ENCODE measurements at places on chromosomes 4 and X. TPM values are rescaled to one million over a fixed set of nuclear protein-coding genes. Genes with fewer than 3 reads are reported as not detected.

The XKRX gene
- 1.2 TPM for total RNA-seq

The IL2RG gene
- total RNA-seq, result not detected

GRCh38 chrX:54921427-54922021, 900 bp downstream of the TRO start:
- peak; percentile 25 for DNase-seq

GRCh38 chr4:130044788-130045531, 949.0 kb downstream of the C4orf33 start:
- no peak for DNase-seq

The STATH gene
- total RNA-seq, result not detected

The ART3 gene
- total RNA-seq, result 0.63 TPM

- DNase-seq, result no peak
Measured at GRCh38 chr4:7507381-7507780, 72.7 kb upstream of the PSAPL1 start.

GRCh38 chr4:36233567-36234266, 10.6 kb downstream of the ARAP2 start:
- DNase-seq, result no peak

DNA sequence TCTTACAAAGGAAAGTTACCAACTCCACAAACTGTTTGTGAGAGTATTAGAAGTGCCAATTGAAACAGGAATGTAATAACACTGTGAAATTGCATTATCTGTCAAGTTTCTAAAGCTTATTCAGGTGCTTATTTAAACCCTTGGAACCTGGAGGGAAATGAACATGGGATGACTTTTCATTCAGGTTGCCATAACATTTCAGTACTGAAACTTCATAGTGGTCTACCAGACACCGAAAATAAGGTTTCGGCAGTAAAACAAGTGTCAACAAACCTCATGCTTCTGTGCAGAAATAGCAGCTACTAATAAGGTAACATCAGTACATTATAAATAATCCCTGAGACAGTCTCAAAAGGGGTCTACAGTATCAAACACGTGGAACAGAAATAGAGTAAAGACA, 890.7 kb upstream of the INTU start:
- no peak for DNase-seq

- DNase-seq, result no peak
Measured at GRCh38 chr4:5146248-5146647, 95.0 kb downstream of the STK32B start.

DNA sequence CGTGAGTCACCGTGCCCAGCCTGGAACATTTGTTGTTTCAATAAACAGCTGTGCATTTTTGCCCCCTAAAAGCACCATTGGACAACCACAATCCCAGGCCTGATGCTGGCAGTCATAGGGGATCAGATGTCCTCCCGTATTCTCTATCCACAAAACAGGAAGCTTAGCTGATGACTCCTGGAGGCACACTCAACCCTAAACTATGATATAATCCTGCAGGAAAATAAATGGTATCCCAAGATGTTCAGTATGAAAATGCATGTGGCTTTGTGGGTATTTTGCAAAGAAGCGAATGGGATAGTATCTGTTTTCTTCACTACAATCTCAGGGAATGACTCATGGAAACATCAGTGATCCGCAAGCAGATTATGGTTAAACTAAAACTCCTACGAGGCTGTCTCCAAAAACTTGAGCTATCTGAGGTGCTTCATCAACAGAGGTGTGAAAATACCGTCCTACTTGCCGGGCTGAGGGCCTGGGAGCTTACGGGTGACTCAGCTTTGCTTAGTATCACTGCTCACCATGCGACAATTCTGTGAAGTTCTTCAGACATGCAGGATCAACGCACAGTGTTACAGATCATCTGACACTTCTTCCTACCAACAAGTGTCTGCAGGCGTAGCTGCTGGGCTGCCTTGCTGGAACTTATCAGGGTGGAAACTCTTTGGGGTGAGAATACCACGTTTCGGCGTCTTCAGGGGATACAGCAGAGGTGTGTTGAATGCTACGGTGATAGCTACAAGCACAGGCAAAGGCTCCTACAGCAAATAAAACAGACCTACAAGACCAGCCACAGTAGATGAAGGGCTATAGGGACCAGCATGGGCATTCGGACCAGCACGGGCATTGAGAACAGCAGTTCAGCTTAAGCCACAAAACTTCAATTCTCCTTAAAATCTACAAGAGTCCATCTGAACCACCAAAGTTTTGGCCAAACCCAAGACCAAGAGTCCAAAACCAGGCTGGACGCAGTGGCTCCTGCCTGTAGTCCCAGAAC, 148.5 kb downstream of the DHRSX start:
- DNase-seq, result no peak

DNA sequence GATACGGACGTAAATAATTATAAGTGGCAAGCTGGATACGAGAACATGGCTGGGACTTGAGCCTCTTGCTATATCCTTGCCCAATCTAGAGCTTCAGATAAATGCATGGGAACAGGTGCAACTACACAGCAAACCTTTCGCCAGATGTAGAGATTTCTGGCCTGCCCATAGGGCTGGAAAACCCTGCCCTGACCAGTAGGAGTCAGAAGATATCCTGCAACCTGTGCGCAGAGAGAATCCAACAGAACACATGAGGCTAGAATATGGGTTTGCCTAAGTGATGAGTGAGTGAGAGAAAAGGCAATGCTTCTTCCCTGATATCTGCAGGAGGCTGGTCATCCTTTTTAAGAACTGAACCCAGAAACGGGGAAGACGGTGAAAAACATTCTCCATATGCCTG, 805.3 kb upstream of the TENM3 start:
- no peak for DNase-seq

The FAM9C gene
- not detected for total RNA-seq

- DNase-seq, result no peak
Measured at GRCh38 chrX:11239230-11239629, 54.0 kb upstream of the AMELX start.

GRCh38 chr4:146648461-146648783, 9.7 kb downstream of the POU4F2 start:
- no peak for DNase-seq

GRCh38 chr4:3073158-3074077, 920 bp downstream of the HTT-AS start:
- no peak for DNase-seq

DNA sequence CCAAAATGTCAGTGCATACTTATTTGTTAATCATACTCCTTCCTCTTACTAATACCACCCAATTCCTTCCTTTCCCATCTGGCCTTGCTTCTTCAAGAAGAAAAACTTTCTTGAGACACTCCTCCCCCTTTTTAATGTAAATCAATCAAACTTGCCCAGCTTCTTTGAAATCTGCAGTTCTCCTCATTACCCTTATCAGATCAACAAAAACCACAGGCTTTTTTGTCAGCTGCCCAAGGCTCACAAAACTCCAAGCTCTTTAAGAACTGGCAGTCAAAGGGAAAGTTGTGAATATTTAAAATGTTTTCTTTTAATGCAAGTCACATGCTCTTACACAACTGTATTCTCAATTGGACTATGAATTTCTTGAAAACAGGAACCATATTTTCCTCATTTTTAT, 11.3 kb upstream of the MYOZ2 start:
- no peak for DNase-seq

DNA sequence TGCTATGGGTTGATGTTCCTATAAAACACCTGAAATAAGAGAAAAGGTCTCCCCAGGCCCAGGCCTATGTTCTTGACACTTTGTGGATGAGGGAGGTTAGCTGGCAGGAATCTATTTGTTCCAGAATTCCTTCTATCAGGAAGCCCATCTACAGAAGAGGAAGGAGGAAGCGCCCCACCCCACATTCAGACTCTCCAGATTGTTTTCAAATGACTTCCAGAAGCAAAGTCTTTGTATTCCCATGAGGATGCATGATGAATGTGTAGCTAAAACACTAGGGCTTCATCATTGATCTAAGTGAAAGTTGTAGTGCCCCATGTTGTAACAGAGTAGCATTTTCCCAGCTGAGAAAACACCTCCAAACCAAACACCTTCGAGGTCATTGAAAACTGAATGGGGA, 16.4 kb downstream of the OTC start:
- no peak for DNase-seq

DNA sequence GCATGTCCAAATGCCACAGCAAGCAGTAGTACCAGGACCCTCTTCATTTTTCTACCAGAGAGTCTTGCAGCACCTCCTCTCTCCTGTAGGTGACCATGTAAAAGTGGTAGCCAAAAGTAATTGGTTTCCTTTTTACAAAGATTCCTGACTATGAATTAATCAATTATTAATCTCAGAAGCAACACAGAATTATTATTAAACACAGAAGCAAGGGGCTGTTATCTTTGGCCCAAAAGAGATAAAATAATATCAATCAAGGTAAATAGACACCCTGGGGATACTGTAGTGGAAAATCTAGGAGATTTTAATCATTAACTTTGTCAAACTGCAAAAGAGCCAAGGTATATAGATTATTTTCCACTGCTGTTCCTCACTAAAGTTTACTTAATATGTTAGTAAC, at the start of gene GC:
Gene GC, minus strand, starts transcription at position 108 of the 400 bp plus-strand sequence. Its CDS starts 61 bp downstream, at position 47.
- no peak for DNase-seq

- no peak for DNase-seq
Measured at GRCh38 chr4:35464964-35465528, 779.3 kb downstream of the ARAP2 start.

GRCh38 chrX:70132224-70132623, 1.0 kb upstream of the IGBP1 start:
- no peak for DNase-seq
